ENCODE measurements at places on chromosomes 3 and 15.

DNA sequence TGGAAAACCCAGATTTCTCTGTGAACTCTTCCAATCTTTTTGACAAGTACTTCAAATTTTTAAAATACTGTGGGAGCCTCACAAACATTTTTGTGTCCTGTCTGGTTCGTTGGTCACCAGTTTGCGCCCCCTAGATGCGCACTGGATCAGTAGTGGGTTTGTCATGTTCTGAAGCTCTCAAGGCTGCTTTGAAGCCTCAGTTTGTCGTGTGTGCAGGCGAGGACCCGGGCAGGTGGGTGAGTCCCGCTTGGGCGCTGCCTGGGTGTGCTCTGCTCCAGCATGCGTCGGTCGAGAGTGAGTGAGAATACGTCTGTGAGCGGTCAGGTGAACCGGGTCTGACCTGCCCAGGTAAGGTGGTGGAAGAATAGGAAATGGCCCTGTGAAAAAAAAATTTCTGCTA, 17.3 kb upstream of the AEN start:
- DNase-seq, result no peak

GRCh38 chr3:196624907-196625306, 14.6 kb upstream of the NRROS start:
- no peak for DNase-seq

GRCh38 chr3:48555949-48556795, 431 bp downstream of the PFKFB4 start:
- DNase-seq, result no peak

- peak; percentile 78 for DNase-seq
These were observed 4.0 kb downstream of the EPHB3 start for GRCh38 chr3:184565421-184566211.

Measured in urothelium cell line (cell line).